CD4-positive, alpha-beta T cell (primary cell): ENCODE measurements at places on chromosomes 4 and X.

DNA sequence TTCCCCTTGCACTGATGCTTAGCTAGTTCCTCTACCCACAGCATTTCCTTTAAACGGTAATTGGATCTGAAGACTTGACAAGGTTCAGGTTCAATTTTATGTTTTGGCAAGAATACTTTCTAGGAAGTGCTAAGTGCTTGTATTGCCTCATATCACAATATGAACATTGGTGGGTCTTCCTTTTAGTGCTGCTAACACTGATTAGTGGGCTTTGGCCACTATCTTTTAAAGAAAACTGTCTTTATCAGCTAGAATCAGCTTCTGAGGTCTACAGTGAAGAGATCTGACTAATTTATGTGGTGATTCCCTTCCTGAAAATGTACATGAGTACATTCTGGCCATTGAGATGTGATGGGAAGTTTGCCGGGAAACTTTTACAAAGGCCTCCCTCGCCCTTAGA, 316.7 kb upstream of the KLF3 start:
- no peak for DNase-seq

DNA sequence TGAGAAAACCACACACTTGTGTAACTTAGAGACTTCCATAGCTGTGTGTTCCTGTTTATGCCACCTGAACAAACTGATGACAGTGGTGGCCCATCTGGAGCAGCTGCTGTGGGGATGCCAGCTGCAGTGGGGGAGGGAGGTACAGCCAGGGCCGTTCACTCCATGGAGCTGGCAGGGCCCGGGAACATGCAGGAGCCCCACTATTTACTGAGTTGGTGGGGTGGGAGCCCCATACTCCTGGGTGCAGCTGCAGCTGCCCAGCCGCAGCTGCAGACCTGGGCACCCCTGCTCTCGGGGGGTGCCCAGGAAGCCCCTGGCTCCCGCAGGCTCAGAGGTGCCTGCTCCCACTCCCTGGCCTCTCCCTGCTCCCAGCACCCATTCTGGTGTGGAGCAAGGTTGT, 398.6 kb upstream of the RASGEF1B start:
- no peak for DNase-seq

GRCh38 chrX:6954836-6955235, 192.7 kb upstream of the STS start:
- DNase-seq = no peak

DNA sequence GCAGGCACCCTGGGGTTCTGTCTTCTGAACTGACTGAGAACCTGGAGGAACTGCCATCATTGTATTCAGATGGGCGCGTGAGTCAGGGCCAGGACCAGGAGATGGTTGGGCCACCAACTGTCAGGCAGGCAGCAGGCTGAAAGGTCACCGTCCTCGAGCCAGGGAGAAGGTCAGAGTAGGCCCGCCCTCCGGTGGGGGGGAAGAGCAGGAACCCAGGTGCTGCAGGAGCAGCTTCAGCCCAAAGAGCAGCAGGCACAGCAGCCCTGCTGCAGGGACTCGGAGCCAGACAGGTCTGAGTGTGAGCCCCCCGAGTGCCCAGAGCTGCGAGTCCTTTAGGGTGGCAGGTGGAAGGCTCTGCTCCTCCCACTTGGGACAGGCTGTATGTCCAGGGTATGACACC, 26.4 kb downstream of the WFS1 start:
- DNase-seq = no peak

- DNase-seq = no peak
Measured at GRCh38 chrX:134144231-134144630, 92.8 kb upstream of the CCDC160 start.

DNA sequence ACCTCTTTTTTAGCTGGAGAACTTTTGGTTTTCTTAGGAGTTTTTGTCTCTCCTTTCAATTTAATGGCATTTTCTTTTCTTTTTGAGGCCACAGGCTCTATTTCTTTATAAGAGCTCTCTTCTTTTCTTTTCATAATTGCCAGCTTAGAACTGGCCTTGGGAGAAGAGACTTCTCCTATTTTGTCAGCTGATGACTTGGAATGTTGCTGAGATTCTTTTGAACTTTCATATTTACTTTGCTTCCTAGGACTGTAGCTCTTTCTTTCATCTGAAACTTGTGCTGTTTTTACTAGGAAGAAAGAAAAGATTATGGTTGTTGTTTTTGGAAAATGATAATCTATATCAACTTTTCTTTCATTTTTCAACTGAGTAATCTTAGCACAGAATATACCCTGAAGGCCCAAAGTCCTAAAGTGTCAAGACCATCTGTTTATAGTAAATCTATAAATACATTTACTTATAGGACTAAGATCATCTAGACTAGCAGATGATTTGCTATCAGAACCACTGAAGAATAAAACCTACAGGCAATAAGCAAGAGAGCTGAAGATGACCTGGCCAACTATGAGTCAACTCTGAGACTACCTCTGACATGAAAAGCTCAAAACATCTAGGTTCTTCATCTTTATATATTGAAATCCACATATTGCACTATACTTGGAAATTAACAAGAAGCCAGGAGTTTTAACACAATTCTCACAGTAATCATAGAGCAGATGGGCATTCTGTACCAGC, 45.6 kb downstream of the RFC1 start:
- no peak for DNase-seq

GRCh38 chrX:13506574-13506973, 62.8 kb upstream of the EGFL6 start:
- DNase-seq = peak; percentile 53

DNA sequence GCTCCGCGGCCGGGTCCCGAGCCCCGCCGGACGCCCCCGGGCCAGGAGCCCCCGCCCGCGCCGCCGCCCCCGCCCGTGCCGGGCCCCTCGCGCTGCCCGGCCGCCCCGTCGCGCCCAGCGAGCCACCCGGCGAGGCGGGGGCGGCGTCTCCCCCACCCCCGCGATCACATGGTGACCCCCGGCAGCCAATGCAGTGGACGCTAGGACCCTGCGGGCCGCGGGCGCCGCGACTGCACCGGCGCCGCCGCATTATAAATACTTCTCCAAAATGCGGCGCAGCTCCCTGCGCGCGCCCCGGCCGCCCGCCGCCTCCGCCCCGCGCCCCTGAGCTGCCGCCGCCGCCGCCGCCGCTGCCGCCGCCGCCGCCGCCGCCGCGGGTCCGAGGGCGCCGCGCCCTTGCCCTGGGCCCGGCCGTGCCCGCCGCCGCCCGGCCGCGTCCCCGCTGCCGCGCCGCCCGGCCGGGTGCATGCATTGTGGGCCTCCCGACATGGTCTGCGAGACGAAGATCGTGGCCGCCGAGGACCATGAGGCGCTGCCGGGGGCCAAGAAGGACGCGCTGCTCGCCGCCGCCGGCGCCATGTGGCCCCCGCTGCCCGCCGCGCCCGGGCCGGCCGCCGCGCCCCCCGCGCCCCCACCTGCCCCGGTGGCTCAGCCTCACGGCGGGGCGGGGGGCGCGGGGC, at the start of gene NAT8L:
Gene NAT8L (plus strand): TSS at position 282 of the 680 bp plus-strand sequence. CDS start 185 bp downstream, at position 467.
- DNase-seq = no peak

DNA sequence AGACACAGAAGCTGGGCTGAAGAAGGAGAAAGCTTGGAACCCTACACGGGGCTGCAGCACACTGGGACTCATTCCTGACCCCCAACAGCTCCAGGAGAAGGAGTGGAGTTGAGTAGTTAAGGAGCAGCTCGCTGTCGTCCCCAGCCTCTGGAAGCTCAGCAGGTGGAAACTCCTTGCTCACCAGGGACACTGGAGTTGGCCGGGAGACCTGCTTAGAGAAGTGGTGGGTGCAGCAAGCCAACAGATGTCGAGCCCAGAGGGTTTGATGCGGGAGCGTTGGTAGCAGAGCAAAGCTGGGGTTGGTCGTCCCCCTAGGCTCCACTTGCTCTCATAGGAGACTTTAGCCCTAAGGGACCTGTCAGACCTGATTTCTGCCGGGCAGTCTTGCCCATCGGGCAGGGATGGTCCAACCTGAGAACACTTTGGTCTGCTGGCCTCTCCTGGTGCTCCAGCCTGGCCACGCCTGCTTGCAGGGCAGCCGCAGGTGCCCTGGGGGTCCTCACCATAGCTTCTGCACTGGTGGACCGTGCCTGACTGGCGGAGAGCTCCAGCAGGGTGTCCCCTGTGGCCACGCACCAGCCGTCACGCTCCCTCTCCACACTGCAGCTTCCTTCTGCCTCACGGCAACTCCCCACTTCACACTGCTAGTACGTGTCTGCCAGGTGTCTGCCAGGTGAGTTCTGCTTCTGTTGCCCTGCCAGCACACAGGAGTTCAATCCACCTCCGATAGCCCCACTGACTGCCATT, 353.7 kb downstream of the GASK1B start:
- DNase-seq = no peak

DNA sequence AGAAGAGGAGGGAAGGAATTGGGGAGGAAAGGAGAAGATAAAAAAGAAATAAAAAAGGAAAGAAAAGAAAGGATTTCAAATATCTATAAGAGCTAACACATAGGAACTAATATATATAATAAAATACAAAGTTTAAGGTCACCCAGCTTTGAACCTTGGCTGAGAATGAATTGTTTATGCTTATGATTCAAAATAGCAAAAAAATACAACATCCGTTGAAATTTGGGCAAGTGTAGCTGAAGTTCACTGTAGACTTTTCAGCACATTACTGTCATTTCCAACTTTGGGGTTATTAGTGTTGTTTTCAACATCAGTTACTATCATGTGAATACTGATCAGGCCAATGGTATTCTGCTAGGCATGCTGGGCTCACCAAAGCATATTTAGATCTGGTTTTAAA, 395.2 kb upstream of the INTU start:
- no peak for DNase-seq

- DNase-seq = no peak
Measured at GRCh38 chr4:3037957-3038461, 36.3 kb downstream of the HTT-AS start.

DNA sequence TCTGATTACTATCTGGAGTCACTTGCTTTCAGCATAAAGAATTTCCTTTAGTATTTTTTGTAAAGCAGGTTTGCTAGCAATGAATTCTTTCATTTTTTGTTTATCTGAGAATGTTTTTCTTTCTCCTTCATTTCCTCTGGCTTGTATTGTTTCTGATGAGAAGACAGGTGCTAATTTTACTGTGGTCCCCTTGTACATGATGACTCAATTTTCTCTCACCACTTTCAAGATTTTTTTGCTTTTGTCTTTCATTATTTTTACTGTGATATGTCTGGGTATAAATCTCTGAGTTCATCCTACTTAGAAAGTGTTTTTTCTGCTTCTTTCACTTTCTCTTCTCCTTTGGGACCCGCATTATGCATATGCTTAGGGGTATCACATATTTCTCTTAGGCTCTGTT, 62.6 kb downstream of the PKD2 start:
- DNase-seq = no peak

DNA sequence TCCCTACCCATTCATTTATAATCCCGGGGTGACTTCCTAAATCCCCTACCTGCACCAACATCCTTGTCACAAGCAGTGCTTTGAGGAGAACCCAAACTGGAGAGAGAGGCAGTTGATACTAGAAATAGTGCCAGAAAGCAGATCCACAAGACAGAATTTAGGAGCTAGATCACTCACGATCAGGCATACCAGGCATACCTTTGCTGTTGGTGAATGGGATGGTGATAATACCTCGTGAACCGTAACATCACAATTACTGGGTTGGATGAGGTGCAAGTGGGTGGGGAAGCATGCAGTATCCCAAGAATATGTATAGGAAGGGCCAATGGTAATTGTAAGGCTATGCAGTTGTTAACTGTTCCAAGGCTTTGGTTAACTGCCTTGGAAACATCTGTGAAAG, 129.3 kb downstream of the TMA16 start:
- no peak for DNase-seq

GRCh38 chrX:119177278-119177677, 49.7 kb upstream of the KIAA1210 start:
- no peak for DNase-seq
